ENCODE measurements at places on chromosomes 3 and 15. TPM values are rescaled to one million over a fixed set of nuclear protein-coding genes. Genes with fewer than 3 reads are reported as not detected.

- no peak for DNase-seq
Measured at GRCh38 chr3:36954452-36955134, 9.7 kb upstream of the TRANK1 start.

GRCh38 chr3:129512595-129512994 lies 15.8 kb upstream of the RHO start:
- DNase-seq: no peak

- no peak for DNase-seq
Measured at GRCh38 chr15:31285772-31286261, 40.8 kb upstream of the KLF13 start.

DNA sequence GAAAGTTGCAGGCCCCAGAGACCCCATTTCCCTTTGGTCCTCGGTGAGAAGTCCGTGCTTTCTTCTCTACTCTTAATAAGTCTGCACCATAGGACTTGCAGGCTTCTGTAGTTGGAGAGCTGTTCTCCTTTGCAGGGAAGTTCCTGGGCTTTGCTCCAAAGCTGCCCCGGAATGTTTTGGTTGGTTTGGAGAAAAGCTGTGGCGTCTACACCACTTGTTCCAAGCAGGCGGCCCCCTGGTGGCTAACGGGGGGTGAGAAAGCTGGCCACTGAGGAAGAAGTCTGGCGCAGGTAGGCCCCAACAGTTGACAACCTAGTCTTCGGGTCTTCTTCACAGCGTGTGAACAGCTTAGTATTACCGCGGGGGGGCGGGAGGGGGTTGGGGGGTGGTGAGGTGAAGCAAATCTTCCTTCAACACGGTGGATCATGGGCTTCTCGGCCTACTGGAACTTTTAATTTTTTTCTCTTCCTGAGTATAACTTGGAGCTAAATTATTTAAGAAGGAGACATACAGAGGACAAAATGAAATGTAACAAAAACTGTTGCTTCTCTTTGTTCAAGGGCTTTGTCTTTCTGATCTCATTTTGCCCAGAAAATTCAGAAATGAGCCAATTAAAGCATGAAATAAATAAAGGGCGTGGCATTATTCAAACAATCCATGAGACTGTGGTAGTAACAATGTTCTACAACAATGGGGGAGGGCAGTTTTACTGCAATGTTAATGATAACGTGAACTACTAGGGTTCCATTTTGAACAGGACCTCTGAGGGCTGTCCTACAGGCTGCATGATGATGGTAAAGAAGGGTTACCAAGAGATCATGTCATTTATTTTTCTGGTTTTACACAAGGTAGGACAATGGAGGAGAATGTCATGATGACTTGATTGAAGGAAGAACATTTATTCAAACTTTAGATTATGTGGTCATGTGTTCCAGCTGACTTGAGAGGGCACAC lies 2.2 kb upstream of the THRB start:
- DNase-seq: no peak

DNA sequence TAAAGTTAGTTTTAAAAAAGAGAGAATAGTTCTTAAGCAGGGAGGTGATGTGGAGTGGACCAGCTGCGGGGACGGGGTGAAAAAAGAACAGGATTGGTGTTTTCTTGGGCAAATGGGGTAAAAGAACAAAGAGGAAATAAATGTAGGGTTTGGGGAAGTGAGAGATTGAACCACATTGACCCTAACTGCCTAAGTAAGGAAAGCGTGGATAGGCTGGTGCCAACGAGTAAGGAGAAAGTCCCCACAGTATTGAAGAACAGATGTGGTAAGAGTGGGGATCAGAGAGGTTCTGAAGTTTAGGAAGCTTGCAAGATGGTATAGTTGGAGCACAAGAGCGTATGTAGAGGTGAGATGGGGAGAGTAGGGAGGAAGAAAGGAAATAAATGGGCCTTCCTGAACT lies 17.0 kb downstream of the IREB2 start:
- DNase-seq: no peak

DNA sequence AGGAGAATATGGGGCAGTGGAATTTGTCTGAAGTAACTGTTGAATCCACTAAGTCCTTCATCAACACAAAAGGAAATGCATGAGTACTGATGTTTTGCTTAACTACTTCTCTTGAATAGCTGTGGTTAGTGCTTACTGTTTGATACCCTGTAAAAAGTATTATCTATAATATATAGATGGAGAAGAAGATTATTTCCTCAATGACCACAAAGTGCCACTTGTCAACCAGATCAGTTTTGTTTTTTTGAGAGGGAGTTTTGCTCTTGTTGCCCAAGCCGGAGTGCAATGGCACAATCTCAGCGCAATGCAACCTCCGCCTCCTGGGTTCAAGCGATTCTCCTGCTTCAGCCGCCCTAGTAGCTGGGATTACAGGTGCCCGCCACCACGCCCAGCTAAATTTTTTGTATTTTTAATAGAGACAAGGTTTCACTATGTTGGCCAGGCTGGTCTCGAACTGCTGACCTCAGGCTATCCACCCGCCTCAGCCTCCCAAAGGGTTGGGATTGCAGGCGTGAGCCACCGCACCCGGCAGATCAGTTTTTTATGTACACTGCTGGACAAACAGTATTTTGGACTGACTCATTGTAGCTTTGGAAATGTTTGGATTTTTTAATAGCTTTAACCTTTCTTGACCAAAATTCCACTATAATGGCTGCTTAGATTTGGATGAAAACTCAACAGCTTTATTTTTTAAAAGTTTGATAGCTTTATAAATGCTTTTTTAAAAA lies 1.5 kb upstream of the RPLP1 start:
- DNase-seq: no peak

DNA sequence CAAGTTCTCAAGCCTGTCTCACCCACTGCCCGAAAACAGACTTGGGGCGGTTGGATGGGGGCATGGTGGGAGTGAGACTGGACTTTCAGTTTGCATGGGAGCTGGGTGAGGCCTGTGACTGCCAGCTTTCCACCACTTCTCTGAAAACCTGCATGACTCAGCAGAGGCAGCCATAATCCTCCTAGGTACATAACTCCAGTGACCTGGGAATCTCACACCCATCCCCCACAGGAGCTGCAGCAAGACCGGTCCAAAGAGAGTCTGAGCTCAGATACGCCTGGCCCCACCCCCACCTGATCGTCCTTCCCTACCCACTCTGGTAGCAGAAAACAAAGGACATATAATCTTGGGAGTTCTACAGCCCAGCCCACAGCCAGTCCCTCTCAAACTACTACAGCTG lies 107.2 kb downstream of the NSMCE3 start:
- no peak for DNase-seq

DNA sequence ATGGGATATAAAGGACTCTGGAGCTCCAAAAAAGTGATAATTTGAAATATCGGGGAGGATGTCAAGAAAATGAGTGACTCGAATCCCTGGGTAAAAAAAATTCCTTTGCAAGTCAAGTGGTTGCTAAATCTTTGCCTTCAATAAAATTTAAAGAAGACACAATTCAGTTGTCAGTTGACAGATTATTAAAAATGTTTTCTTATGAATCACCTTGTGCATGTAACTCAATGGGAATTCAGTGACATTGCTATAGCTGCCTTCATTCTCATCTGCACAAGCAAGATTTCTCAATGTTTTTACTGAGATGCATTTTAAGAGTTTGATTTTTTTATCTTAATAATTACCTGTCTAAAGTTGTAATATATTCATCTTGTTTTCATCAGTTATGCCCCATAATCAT lies 264.0 kb upstream of the IL12A start:
- DNase-seq: no peak

GRCh38 chr3:65245133-65246063 lies 557.6 kb upstream of the ADAMTS9 start:
- no peak for DNase-seq

GRCh38 chr3:93906245-93906644 lies 67.5 kb downstream of the PROS1 start:
- no peak for DNase-seq

- DNase-seq: peak; percentile 46
Measured at GRCh38 chr3:32297366-32297765, 58.9 kb downstream of the CMTM8 start.

GRCh38 chr3:138051947-138052802 lies 42.2 kb downstream of the CLDN18 start:
- DNase-seq: no peak

DNA sequence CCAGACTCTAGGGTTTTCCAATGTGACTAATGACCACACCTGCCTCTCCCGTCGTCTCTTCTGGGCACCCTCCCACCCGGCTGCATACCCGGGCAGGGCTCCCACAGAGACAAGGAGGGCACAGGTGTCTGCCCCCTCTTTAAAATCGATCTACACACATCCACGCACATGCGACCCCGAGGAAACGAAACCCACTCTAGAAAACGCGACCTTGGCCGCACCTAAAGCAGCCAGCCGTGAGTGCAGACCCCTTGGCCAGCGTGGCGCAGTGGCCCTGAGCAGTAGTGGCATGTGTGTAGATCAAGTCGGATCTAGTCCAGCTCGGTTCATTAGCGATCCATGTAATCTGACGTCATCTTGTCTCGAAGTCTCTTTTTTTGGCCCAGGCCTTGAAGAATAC lies 151.8 kb downstream of the NSMCE3 start:
- no peak for DNase-seq

- no peak for DNase-seq
Measured at GRCh38 chr3:45896956-45897355, 10.6 kb downstream of the CCR9 start.

DNA sequence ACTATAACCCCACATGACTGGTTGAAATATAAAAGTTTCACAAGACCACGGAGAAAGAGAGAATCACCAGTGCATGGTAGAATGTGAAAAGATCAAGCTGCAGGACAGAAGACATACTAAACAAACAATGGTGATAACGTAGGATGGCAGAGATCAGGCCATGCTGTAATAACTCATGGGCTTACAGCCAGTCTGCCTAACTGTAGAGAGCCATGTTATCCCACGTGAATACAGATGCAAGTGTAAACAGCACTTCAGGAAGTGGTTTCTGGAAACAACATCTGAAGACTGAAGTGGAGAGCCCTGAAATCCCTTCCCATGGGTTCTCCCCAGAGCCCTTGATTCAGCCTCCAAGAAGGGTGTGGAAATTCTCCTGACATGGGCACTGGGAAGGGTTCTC lies 103.2 kb upstream of the SLCO2A1 start:
- no peak for DNase-seq

DNA sequence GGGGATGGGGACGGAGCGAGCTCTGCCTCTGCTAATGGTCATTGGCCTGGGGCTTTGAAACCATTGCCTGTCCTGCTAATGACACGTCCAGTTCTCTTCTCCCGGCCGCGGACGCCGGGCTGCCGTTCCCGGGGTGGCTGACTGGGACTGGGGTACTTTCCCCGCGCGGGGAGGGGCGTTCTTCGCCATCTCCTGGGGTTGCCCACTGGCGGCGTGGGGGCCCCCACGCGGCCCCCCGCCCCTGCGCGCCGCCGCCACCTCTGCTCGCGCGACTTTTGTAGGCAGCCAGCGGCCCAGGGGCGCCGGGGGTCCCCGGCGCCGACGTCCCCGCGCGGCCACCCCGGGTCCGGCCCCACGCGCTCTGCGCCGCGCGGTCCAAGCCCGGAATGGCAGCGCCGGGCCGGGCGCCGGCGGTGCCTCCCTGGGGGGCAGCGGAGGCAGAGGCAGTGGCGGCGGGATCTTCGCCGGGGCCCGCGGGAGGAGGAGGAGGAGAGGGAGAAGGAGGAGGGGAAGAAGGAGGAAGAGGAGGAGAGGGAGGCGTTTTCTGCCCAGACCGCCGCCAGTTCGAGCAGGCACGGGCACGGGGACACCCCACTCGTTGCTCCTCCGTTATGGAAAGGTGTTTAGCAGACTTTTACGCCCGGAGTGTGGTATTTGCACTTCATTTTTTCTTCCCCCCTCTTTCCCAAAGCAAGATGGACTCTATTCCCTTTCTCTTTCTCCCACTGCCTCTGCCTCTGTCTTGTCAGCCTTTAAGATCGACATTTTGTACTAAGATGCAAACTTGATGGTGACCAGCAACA lies 2.3 kb downstream of the BBX start:
- peak; percentile 47 for DNase-seq

DNA sequence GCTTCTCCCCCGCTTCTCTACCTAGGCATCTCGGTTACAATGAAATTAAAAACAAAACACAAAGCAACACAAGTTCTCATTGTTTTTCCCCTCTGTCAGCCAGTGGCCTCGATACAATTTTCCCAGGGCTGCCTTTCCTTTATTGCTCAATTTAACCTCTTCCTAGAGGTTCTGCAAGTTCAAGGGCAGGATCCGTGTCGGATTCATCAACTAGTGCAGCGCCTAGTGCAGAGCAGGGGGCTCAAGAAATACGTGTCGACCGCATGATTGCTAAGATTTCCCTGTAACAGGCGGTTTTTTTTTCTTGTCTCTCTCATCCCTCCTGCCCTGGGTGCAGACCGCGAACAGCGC lies 1.4 kb upstream of the BHLHE40 start:
- no peak for DNase-seq

GRCh38 chr3:187084126-187084525 lies 55.2 kb downstream of the RPL39L start:
- no peak for DNase-seq

- no peak for DNase-seq
Measured at GRCh38 chr15:85865070-85865684, 70.5 kb upstream of the KLHL25 start.

- no peak for DNase-seq
Measured at GRCh38 chr3:193943200-193943599, 192.7 kb upstream of the HES1 start.

GRCh38 chr3:81763001-81763400 lies 1.6 kb upstream of the GBE1 start:
- DNase-seq: no peak

- DNase-seq: no peak
Measured at GRCh38 chr15:94749811-94750617, 518.7 kb downstream of the MCTP2 start.

GRCh38 chr3:12288182-12289129 lies at the start of gene PPARG:
Gene PPARG (plus strand): TSS chr3:12289070. CDS start chr3:12379712, 90,642 bp downstream.
- DNase-seq: no peak

GRCh38 chr3:106811376-106811775 lies 565.9 kb upstream of the CCDC54 start:
- DNase-seq: no peak

- DNase-seq: no peak
Measured at GRCh38 chr3:128965818-128966217, 28.1 kb downstream of the CFAP92 start.

- DNase-seq: no peak
Measured at GRCh38 chr3:15207836-15208504, 1.9 kb downstream of the CAPN7 start.

- no peak for DNase-seq
Measured at GRCh38 chr3:30512576-30512975, 93.8 kb upstream of the TGFBR2 start.

- no peak for DNase-seq
Measured at GRCh38 chr3:176937541-176937940, 259.7 kb downstream of the TBL1XR1 start.

TPRG1 gene
- total RNA-seq: 9.7 TPM

MON1A gene
- 15.8 TPM for total RNA-seq

SLC27A2 gene
- total RNA-seq: 54.0 TPM

COLQ gene
- total RNA-seq: 4.7 TPM

IL16 gene
- 118 TPM for total RNA-seq

ZFYVE19 gene
- total RNA-seq: 28.2 TPM

MKRN3 gene
- total RNA-seq: 1.9 TPM

CCDC80 gene
- total RNA-seq: 0.35 TPM

DLL4 gene
- not detected for total RNA-seq

MNS1 gene
- total RNA-seq: 0.44 TPM

Measured in activated CD8-positive, alpha-beta memory T cell treated with anti-CD3 and anti-CD28 coated beads, Interleukin-2, amount 10 ng/mL, durations not matched to agents 7 days and 5 days (primary cell).